OCI-LY7 (cell line): ENCODE measurements at places on chromosomes 2 and 18. TPM values are rescaled to one million over a fixed set of nuclear protein-coding genes. Genes with fewer than 3 reads are reported as not detected.

Gene KLHL14
- 0.33 and 0.57 TPM in 2 replicates for total RNA-seq

Gene OSR1
- not detected in 2 replicates for total RNA-seq

Gene SNTG2
- not detected in 2 replicates for total RNA-seq

Gene ALLC
- total RNA-seq = not detected in 2 replicates

Gene LRATD1
- total RNA-seq = not detected in 2 replicates

Gene COLEC11
- 1.1 and 1.7 TPM in 2 replicates for total RNA-seq

Gene MSTN
- not detected in 2 replicates for total RNA-seq

Gene PFN4
- not detected in 2 replicates for total RNA-seq

Gene CDK15
- not detected in 2 replicates for total RNA-seq

Gene PREPL
- 39.0 and 40.6 TPM in 2 replicates for total RNA-seq

Gene LONRF2
- not detected in 2 replicates for total RNA-seq

Gene CXCR4
- total RNA-seq = 243 and 289 TPM in 2 replicates

Gene MRPS9
- total RNA-seq = 41.1 and 42.6 TPM in 2 replicates

Gene SLC16A14
- not detected in 2 replicates for total RNA-seq

Gene CHAC2
- 13.7 and 13.9 TPM in 2 replicates for total RNA-seq

Gene ACTG2
- not detected in 2 replicates for total RNA-seq

Gene CAPN14
- 2.7 and 4.0 TPM in 2 replicates for total RNA-seq

Gene ACMSD
- total RNA-seq = not detected in 2 replicates

Gene DSG3
- total RNA-seq = not detected in 2 replicates

Gene ALK
- total RNA-seq = not detected in 2 replicates

Gene ANKRD62
- 7.1 and 7.3 TPM in 2 replicates for total RNA-seq

Gene PASK
- total RNA-seq = 73.5 and 84.3 TPM in 2 replicates

Gene CNNM3
- total RNA-seq = 18.2 and 18.6 TPM in 2 replicates

Gene TRIM54
- total RNA-seq = 13.6 and 18.8 TPM in 2 replicates

Gene PCARE
- not detected in 2 replicates for total RNA-seq

Gene STPG4
- total RNA-seq = 0.68 and 0.72 TPM in 2 replicates

Gene NEB
- 0.04 and 0.30 TPM in 2 replicates for total RNA-seq

Gene L3MBTL4
- not detected in 2 replicates for total RNA-seq

Gene FEV
- not detected in 2 replicates for total RNA-seq

Gene RTKN
- 5.4 and 7.7 TPM in 2 replicates for total RNA-seq

Gene NLRC4
- not detected in 2 replicates for total RNA-seq

Gene CCL20
- total RNA-seq = not detected in 2 replicates

Gene VPS4B
- 22.9 and 26.1 TPM in 2 replicates for total RNA-seq

Gene UGT1A4
- total RNA-seq = not detected in 2 replicates

Gene TEX44
- not detected in 2 replicates for total RNA-seq

Gene MEP1B
- total RNA-seq = not detected in 2 replicates

Gene EHD3
- total RNA-seq = 2.5 and 3.4 TPM in 2 replicates

Gene MAL
- total RNA-seq = not detected in 2 replicates

Gene SIX3
- not detected in 2 replicates for total RNA-seq

Gene NTSR2
- not detected in 2 replicates for total RNA-seq

Gene CSRNP3
- 1.3 and 1.4 TPM in 2 replicates for total RNA-seq

Gene CENPA
- 63.6 and 67.9 TPM in 2 replicates for total RNA-seq

Gene EVX2
- total RNA-seq = not detected in 2 replicates

Gene MAP3K19
- not detected in 2 replicates for total RNA-seq

Gene KIF5C
- 18.0 and 22.2 TPM in 2 replicates for total RNA-seq

Gene BMP10
- total RNA-seq = not detected in 2 replicates

Gene AQP12A
- total RNA-seq = not detected in 2 replicates

Gene TMEM127
- total RNA-seq = 20.4 and 21.1 TPM in 2 replicates
